ENCODE measurements at places on chromosomes 13 and 19. TPM values are rescaled to one million over a fixed set of nuclear protein-coding genes. Genes with fewer than 3 reads are reported as not detected.
A peak's percentile ranks its signal among the peaks of the same experiment; 100 is the strongest.

Gene REX1BD
- total RNA-seq = 68.6 TPM

Gene FREM2
- total RNA-seq = not detected

GRCh38 chr19:2511991-2512390, 36.1 kb downstream of the GADD45B start:
- no peak for DNase-seq

GRCh38 chr13:107590556-107590955, 624.8 kb downstream of the LIG4 start:
- no peak for DNase-seq

DNA sequence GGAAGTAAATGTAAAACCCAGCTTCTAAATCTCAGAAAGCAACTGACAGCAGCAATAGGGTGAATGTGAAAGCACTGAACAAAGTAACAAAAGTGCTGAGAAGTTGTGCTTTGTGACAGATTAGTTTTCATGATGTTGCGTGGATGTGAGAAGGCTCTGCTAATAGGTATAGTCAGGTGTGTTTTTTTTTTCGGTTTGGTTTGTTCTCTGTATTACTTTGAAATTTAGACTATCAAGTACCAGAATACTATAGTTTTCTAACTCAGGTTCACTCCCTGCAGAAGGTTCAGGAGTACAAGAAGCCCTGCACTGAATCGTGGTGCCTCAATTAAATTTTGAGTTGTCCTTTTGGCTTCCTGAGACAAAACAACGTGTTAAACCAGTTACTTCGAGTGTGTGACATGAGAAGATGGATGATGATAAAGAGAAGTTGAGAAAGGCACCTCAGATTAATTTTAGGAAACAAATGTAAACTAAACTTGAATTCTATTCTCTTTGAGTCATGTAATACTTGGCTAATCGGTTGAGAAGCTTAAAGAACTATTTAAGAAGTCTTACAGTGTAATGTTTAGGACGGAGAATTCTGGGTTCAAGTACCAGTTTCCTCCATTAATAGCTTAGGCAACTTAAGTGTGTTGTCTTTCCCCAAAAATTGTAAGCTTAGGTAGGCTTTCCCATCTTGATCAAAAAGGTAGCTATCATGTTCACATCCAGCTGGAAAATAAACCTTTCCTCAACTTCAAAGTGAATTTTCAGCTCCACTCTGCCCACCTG, 10.3 kb downstream of the MIR17HG start:
- no peak for DNase-seq

DNA sequence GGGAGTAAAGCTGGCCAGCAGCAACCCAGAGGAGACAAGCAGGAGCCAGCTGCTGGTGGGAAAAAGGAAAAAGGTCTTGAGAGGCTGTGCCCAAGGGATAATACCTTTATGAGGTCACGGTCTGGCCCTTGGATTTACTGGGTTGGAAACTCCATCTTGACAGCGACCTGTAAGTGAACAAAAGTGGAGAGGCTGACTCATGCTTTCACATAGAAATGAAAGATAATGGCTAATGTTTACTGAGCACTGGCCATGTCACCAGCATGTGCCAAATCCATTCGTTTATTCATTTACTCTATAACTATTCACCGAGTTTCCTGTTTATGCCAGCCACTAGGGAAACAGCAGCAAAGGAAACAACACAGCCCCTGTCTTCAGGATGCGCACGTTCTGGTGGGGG, 4.7 kb downstream of the VRK3 start:
- no peak for DNase-seq

DNA sequence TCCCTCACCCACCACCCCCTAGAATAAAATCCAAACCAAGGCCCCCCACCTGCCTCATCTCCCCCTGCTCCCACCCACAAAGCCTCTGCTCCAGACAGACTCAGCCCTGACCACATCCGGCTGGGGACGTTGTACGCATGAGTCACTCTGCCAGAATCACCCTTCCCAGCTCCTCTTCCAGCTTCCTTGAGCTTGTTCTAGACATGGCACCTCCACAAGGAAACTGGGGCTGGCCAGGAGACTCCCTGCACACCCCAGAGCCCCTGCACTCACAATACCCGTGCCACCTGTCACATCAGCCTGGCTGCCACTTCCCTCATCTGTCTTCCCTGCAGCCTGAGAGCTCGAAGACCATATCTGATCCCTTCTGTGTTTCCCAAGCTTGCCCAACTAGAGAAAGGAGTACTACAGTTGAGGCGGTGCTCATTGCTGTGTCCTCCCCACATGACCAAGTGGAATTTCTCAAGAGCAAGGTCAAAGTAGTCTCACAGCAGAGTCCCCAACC, 9.7 kb downstream of the DEDD2 start:
- DNase-seq = no peak

DNA sequence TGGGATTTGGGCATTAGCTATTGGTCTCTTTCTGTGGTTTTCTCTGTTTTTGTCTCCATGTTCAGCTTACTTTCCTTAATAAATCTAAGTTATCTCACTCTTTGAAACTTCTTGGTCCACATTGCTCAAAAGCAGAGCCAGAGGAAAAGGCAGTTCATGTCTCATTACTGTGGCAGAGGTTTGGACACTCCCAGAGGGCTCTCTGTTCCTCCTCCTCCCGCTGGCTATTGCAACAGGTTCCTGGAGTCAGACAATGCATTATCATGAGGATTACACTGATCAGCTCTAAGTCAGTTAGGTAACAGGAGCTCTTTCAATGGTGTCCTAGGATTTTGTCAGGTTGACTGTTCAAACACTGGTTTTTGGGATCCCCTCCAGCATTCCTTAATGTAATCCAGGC, 298.8 kb downstream of the NDFIP2 start:
- no peak for DNase-seq

GRCh38 chr13:109465148-109465547, 321.2 kb downstream of the IRS2 start:
- DNase-seq = no peak

DNA sequence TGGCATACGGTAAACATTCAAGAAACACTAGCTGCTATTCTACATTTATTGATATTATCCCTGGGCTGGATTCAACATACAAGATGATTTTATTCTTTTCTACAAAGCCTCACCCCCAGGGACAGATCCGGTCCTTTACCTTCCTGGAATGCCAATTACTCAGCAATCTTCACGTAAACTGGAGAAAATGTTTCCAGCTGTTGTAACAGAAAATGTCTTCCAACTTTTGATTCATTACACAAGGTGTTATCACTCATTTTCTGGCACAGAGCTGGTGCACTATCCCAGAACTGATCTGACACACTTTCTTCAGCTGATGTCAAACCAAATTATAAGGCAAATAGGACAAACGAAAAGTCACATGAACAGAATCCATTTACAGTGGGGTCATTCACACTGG, 33.1 kb downstream of the DCLK1 start:
- no peak for DNase-seq

- no peak for DNase-seq
Observed at GRCh38 chr13:111604097-111604496, 283.7 kb downstream of the TEX29 start.

DNA sequence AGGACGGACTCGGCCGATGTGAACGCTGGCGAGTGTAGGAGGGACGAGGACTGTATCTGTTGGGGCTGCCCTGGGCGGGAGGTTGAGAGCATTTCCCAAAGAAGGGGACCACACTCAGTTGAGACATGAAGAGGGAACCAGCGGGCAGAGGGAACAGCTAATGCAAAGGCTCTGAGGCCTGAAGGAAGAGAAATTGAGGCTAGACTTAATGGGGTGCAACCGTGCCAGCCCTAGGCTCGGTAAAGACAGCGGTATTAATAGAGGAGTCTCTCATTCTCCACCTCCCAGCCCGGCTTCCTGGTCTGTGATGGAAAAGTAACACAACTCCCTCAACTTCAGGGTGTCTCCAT, 1.1 kb downstream of the MPV17L2 start:
- DNase-seq = no peak

DNA sequence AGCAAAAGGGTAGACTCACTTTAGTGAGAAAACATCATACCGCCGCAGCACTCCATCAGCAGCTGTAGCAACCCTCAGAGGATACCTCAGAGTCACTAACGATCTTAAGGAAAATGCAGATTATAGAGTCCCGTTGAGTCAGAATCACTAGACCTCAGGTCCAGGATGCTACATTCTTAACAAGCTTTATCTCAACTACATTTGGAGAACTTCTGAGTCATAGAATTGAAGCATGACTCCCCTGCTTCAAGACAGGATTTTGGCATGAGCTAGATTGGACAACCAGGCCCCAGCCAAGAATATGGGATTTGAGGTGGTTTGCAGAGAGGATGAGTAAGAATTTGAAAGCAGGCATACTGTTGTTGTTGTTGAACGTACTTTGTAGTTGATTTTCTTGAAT, 118.9 kb upstream of the UBL3 start:
- no peak for DNase-seq

DNA sequence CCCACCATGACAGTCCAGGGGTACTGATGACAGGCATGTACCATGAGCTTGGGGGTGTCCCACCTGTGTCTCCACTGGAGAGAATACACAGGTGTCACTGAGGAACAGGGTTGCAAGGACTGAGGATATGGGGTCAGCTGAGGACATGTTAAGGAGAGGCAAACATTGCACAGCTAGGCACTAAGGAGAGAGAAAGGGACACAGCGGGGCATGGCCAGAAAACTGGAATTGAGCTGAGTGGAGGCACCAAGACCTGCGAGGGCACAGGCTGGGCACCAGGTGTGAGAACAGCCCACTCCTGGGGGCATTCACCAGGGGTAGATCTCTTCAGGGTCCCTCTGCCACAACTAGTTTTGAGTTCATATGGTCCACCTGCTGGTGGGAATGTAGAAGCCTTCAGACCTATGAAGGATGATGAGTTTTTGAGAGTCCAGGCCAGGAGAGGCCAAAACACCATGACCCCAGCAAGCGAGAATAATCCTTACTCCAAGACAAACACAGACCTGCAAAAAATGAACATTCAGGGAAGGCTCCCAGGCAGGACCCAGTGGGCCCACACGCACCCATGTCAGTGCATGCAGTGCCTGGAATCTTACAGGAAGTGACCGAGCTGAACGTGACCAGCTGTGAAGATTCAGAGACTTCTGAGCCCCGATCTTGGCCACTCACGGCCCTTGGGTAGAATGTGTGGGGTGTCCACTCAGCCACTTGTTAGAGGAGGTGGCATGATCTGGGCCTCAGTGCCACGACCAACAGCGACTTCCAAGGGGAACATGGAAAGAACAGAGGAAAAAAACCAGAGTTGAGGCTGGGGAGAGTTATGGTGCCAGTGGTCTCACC, 1.4 kb upstream of the ZNF584 start:
- DNase-seq = no peak

Gene ARHGAP33
- total RNA-seq = 5.2 TPM

DNA sequence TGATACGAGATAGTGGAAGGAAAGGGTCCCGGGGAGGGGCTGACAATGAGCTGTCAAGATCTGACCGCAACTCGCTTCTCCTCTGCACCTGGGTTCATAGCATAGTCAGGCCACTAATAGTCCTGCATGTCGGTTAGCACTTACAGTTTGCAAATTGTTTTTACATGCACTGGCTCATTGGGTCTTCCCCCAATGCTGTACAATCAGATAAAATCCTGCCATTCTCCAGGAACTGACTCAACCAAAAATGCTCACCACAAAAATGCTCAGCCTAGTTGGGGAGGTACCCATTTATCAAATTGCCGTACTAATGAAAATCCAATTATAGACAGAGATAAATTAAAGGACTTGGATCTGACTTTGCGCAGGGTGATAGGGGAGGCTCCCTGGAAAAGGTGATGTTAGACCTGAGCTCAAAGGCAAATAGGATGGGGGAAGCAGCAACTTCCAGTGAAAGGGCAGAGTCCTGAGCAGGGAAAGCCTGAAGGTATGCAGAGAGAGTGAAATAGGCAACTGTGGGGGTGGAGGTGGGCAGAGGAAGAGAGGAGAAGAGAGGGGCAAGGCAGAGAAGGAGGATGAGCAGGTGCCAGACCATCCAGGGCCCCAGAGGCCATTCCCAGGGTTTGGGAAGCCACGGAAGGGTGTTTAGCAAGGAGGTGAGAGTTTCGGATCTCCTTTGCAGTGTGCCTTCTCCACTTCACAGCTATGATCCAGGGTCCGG, 326.1 kb upstream of the TSHZ3 start:
- peak; percentile 80 for DNase-seq

Gene FAM83E
- total RNA-seq = 0.69 TPM

- no peak for DNase-seq
Observed at GRCh38 chr19:58038688-58039204, 4.9 kb downstream of the ZSCAN1 start.
